Skeletal muscle cell (primary cell): ENCODE measurements at places on chromosomes 11 and 22.

GRCh38 chr11:46601129-46601528, 7.3 kb upstream of the AMBRA1 start:
- no peak for DNase-seq

GRCh38 chr11:1156506-1157340, 1.0 kb upstream of the MUC5AC start:
- DNase-seq = no peak

DNA sequence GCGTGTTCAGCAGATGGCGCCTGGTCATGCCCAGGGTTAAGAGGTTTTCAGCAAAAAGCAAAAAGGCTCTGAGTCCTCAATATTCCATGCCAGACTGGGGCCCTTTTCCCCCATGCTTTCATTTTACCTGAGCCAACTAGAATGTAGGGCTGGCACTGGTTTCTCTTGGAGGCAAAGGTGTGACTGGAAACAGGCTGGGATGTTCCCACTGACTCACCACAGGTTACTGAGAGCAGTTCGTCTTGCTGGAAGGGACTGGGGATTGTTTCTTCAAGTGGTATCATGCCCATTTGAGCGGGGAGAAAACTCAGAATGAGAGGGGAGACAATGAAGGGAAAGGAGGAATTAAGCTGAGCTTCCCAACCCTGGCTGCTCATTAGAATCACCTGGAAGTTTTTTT, 243.9 kb downstream of the TENM4 start:
- DNase-seq = no peak

DNA sequence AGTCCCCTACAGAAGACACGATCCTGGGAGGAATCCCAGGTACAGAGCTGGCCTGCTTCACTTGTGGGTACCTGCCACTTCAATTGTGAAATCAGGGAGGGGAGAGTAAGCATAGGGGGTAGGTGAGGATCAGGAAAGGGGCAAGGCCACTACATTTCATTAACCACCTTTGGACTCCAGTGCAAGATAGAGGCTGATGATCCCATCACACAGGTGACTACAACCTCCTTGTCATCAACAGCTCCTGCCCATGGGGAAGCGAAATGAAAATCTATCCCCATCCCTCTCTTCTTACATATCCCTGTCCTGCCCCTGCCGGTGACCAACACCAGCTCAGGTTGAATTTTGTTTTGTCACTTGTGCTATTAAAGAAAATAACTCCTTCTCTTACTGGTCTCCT, 64.7 kb upstream of the VPREB1 start:
- DNase-seq = no peak

DNA sequence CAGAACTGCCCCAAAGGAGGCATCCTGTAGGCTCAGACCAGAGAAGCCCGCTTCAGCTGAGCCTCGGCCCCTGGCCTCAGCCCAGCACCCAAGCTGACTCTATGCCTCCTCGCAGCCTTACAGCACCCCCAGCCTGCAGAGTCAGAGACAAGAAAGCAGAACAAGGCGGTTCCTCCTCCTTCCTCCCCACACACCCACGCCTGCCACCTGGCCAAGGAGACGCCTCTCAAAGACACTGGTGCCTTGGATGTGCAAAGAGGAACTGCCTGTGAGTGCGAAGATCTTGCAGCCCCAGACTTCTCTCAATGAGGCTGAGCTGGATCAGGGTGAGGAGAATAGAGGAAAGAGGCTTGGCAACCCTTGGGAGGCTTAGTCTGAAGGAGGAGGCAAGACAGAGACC, 60.2 kb downstream of the PDE2A start:
- no peak for DNase-seq

DNA sequence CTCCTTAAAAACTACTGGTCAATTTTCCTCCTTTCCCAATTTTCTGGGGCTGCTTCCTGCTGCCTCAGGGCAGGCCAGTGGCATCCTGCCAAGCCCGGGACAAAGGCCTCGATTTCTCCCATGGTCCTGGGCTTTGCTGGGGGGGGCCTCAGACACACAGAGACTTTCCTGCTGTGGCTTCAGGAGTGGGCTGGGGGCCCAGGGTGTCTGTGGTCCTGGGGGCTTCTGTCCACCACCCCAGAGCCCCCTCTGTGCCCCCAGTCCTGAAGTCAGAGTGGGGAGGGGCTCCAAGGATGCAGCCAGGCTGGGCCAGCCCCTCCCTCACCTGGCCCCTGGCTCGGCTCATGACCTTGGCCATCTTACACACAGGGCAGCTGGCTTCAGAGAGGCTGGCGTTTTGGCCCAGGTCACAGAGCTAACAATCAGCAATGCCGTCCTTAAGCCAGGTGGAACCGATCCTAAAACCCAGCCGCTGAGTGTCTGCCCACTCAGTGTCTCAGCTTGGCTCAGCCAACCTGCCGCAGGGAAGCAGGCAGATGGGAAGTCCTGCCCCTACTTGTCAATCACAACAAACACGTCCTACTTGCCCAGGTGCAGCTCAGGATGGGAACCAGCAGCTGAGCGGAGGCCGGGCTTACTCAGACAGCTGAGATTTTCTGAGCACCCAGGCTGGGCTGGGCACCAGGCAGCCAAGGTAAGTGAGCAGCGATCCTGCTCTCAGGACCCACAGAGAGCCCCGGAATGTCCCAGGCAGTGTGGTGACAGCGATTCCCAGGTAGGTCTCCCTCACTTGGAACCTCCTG, 34.6 kb downstream of the OSBPL5 start:
- no peak for DNase-seq

- no peak for DNase-seq
Observed at GRCh38 chr11:47186700-47187695, 764 bp upstream of the PACSIN3 start.

DNA sequence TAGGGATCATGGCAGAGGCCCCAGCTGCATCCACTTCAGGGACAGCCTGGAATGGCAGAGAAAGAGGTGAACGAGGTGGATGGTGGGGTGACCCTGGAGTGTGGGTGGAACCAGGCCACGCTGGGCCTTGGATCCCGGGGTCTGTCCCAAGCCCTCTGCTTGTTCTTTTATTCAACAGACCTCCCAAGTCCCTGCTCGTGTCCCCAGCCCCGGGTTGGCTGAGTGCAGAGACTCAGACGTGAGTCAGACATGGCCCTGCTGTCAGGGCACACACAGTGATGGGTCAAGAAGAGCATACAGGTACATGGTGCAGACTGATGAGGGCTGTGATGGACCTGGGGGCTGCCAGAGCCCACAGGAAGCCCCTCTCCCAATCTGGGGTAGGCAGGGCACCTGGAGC, 6.6 kb downstream of the ARHGAP8 start:
- no peak for DNase-seq

GRCh38 chr11:81253244-81253643, 1480.4 kb downstream of the FAM181B start:
- no peak for DNase-seq

DNA sequence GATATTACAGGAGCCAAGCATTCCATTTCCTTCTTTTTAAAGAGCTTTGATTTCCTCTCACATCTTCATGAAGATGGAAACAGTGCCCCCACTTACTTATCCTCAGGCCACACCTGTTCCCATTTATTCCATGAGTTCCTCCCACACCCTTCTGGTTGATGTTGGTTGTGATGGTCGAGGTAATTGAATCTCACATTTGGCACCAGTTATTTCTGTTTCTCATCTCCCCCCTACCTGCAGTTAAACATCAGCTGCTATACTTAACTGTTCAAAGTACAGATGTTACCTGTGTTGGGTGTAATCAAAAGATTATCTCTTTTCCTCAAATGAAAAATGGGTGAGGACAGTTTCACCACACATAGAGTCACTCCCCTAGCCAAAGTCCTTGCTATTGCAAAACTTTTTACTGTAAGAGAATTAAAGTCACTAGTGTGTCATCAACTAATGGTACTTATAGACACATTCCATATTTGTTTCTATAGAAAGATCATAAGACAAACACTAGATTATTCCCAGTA, 1.9 kb downstream of the TMEM45B start:
- DNase-seq = no peak

DNA sequence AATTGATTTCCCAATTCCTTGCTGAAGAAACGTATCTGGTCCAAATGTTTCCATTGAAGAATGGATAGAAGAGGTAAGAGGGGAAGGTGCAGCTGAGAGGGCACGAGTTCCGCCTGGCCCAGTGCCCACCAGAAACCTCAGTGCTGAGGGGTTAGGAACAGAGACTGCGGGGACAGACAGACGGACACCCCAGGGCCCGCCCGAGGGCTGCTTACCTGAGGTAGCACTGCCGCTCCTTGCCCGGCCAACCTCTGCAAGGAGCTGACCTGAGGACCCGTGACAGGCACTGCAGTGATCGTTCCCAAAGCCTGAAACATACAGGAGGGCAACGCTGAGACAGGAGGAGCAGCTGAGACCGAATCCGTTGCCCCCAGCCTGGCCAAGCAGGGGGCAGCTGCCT, 89.6 kb downstream of the PHF21B start:
- no peak for DNase-seq

DNA sequence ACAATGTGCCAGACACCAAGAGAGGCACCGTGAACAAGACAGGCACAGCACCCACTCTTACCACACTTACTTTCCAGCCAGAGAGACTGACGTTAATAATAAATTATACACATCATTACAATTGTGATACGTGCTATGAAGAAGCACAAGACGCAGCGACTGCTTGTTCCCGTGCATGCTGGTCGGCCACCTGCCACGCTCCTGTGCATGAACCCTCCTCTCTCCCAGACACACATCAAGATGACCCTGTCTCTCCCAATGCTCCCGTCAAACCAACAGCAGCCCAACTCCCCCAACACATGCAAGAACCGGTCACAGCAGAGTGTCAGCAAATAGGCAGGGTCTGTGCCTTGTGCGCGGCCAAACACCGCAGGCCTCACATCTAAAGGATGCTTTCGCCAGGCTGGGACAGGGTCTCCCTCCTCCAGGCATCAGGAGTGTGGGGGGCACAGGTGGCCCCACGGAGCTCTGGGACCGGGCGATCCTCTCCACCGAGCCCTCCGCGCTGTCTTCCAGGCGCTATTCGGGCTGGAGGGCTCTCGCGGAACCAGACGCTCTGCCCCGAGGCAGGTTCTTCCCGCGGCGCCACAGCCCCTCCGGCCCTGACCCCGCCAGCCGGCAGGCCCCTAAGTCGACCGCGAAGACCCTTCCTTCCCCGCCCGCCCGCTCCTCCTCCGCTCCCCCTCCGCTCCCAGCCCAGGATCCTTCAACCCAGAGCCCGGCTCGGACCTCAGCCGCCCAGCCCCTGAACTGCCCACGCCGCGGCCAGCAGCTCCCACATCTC, 533 bp downstream of the SERGEF start:
- DNase-seq = no peak

- DNase-seq = no peak
Observed at GRCh38 chr22:47605886-47606285, 843.4 kb downstream of the TBC1D22A start.

DNA sequence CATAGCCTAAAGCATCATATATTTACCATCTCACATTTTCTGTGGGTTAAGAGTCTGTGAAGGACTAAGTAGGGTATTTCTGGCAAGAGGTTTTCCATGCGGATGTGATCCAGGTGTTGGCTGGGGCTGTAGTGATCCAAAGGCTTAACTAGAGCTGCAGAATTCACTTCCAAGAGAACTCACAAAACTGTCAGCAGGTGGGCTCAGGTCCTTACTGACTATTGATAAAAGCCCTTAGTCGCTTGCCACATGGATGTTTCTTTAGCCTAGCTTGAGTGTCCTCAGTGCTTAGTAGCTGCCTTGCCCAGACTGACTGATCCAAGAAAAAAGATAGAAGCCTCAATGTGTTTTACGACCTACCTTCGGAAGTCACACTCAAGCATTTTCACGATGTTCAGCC, 250.8 kb downstream of the CNTN5 start:
- no peak for DNase-seq

DNA sequence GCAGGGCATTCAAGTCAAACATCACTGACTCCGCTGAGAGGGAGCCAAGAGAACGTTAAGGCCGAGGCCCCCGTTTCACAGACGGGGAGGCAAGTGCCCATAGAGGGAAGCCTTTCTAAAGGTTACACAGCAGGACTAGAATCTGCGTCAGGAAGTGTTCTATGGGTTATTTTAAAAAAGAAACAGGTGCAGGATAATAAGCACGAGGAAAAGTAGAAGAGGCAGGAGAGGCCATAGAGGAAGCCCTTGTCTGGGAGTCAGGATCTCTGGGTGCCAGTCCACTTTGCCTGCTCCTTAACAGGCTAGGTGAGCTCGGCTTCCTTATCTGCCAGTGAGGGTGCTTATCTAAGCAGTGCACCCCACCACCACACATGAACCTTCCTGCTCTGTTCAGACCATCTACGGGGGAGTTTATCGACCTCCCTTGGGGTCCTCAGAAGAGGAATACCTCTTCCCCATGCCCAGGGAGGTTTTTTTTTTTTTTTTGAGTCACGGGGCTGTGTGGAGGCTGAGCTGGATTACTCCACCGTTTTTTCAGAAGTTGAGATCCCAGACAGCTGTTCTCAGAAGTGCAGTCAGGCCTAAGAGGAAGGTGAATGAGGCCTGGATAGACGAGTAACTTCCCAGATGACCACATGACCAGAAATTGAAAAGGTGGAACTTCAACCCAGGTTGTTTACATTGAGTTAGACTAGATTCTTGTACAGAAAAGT, 1.2 kb upstream of the FCHSD2 start:
- no peak for DNase-seq

GRCh38 chr11:27212248-27212780, 150.7 kb downstream of the CCDC34 start:
- no peak for DNase-seq

DNA sequence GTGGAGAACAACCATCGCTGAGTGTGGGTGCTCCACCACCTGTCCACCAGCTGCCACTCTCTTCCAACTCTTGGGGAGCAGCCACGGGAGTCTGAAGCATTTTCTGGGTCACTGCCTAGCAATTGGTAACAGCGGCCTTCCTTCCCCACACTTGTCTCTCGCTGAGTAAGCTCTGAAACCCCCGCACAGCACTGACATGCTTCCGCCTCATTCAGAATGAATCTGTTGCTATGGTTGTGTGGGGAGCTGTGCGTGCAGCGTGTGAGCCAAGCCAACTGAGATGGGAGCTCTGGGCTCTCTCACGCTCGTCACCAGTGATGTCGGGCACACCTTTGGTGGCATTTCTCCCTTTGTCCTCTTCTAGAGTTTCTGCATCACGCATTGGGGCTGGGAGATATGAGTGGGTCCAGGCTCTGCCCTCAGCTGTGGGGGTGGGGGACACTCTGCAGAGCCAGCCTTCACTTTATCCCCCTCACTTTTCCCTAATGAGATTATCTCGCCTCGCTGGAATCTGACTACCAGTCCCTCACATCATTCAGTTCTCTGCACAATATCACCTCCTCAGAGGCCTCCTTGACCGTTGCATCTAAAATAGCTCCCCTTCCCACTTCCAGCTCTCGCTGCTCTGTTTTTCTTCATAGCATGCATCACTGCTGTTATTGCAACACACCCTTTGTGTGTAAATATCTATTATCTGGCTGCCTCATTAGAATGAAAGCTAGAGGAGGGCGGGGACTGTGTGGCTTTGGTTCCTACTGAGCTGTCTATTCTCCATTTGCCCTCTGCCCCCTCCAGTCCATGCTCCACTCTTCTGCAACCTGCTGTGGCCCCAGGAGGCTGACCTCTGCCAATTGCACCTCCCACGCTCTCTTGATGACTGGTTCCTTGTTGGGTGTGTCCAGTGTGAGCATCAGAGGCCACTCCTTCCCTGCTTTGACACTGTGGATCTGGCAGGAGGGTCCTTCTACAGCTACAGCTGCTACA, 569.9 kb upstream of the CADM1 start:
- no peak for DNase-seq
